Renal pelvis (tissue), 12 donors: ENCODE measurements at places on chromosomes 11 and 22. TPM values are rescaled to one million over a fixed set of nuclear protein-coding genes. Genes with fewer than 3 reads are reported as not detected.
A peak's percentile ranks its signal among the peaks of the same experiment; 100 is the strongest.

GRCh38 chr11:70668204-70669202 lies 270.2 kb downstream of the CTTN start:
- no peak for DNase-seq

GRCh38 chr11:118169300-118170140 lies 6.9 kb downstream of the SCN2B start:
- no peak for DNase-seq

DNA sequence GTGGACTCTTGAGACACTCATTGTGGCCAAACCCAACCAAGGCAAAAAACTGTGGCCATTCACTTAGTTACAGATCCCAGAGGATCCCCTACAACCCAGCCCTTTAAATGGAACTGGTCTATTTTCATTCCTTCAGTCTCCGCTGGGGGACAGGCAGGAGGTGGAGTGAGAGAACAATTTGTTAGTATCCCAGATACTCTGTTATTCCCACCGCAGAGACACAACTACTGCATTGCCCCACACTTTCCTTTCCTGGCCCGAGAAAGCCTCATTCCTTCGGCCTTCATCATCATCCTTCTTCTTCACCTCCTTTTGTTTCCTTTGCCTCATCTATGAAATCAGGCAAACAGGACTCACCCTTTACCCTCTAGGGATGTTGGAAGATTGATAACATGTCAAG lies 191.1 kb downstream of the NTM start:
- no peak for DNase-seq

GRCh38 chr11:19938169-19938856 lies 222.0 kb downstream of the DBX1 start:
- DNase-seq = no peak

GRCh38 chr11:28107191-28107749 lies 686 bp downstream of the KIF18A start:
- no peak for DNase-seq

DNA sequence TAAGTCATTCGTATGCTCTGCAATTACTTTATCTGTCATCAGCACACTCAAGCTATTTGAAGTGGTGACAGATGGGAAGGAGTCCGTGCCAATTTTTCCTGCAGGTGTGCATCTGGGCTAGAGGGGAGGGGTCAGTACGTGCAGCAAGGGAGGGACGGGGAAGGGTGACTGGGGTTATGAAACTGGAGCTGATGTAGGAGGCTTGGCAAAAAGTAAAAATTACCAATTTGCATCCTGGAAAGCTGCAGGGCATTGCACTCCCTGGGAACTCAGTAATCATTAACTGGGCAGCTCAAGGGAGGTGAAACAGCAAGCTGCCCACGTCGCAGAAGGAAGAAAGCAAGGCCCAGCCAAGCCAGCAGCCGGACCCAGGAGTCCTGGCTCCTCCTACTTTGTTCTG lies 87.1 kb upstream of the TMEM45B start:
- peak; percentile 62 for DNase-seq

GRCh38 chr11:21465203-21465602 lies 727.7 kb upstream of the ANO5 start:
- no peak for DNase-seq

DNA sequence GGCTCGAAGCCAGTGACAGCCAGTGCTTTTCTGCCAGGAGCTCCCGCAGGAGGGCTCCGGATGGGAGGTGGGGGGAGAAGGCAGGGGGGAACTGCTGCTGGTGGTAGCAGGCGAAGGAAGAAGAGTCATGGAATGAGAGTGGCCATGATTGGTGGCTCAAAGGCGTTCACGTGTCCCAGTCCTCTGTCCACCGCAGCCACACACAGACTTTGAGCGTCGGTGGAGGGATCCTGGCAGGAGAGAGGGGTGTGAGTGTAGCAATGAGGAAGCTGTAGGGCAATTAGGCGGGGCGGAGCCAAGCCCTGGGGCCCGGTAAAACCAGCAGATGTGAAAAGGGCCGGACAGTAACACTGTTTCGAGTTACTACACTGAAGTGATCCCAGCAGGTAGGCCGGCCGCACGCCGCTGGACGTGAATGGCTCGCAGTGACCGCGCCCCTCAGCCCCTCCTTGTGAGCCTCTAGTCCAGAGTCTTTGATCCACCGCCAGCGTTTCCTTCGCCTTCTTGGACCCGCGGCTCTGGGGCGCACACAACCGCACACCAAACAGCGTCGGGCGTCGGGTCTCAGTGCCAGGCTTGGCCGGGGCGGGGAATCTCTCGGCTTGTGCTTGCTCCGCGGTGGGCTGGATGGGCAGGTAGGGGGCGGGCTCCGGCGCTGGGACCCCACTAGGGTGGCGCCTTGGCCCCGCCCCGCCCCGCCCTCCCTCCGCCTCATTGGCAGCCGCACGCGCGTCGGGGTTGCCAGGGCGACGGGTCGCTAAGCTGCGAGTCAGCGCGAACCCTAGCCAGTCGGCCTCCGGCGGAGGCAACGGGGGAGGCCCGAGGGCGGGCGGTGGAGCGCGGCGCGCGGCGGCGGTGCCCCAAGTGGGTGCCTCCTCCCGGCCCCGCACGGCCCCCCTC lies at the start of gene LRRC10B:
TSS of gene LRRC10B (plus strand) at position 788 of the 900 bp plus-strand sequence. CDS start 250 bp downstream, outside the sequence.
- DNase-seq = peak; percentile 75

GRCh38 chr22:48335442-48336139 lies 1492.1 kb downstream of the BRD1 start:
- DNase-seq = no peak

DNA sequence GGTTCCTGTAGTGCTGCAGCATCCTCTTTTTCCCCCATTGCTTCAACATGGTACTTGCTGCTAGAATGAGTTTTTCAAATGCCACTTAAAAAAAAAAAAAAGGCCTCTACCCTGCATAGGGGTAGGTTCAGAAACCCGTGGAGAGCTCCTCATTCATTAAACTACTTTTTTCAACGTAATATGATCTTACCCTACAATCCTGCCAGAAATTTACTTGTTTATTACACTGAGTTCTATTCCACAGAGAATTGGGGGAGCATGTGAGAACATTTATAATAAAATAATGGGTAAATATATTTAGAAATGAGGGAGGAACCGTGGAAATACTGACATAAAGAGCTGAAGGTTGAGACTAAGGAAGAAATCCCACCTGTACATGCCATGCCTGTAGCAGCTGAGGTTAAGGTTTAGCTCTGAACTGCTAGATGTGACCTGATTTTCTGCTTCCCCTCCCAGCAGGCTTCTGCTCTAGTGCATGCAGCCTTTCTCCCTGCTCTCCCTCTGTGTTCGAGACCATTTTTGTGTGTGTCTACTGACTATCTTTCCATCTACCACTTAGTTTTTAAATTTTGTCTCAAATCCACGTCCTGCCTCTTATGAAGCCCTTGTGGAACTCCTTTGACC lies 225.7 kb downstream of the DDX10 start:
- DNase-seq = no peak

- peak; percentile 27 for DNase-seq
These were observed 2.5 kb downstream of the TCN2 start for GRCh38 chr22:30609260-30610185.

GRCh38 chr11:130391711-130392110 lies 36.7 kb downstream of the ADAMTS8 start:
- no peak for DNase-seq

GRCh38 chr11:25247336-25247735 lies 750.5 kb downstream of the LUZP2 start:
- no peak for DNase-seq

DNA sequence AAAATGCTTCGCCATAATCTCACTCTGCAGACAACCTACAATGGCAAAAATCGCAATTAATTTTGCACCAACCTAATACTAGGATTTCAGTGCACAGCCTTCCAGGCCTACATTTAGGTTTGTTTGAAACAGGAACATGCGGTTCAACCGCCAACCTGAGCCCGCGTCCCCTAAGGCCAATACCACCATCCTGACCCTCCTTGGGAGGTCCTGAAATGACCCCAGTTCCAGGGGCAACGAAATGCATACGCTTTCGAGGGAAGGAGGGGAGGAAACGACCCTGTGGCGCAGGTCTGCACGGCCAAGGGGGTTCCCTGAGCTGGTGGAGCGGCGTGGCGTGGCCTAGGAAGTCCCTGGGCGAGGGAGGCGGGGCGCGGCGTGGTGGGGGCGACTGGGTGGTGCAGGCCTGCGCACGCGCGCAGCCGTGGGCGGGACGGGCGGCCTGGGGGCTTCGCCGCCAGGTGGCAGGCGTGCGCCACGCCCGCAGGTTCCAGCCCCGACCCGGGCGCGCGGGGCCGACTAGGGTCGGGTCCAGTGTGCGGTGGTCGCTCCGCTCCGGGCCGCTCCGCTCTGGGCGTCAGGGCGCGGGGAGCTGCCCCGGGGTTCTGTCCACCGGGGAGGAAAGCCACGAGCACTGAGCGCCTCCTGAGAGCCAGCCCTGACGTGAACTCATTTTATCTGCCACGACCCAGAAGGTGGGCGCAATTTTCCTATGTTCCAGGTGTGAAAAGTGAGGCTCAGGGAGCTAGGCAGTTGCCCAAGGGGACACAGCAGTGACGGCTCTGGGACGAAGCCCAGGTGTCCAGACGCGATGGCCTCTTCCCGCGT lies 94.1 kb downstream of the SWAP70 start:
- DNase-seq = peak; percentile 70

DNA sequence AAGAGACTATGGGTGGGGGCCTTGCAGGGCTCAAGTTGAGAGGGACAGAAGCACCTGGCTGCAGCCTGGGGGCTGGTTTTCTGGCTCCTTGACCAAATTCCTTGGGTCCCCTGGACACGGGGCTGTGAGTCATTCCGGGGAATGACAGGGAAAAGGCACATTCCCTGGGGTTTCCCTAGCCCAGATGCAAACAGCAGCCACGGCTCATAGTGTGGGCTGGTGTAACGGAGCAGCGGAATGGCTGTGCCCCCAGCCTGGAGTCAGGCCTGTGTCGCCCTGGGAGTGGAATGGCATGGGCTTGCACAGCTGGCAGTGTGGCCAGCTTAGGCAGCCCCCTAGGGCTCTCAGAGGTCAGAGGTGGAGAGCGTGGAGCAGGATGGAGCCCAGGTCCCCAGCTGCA lies 77.6 kb upstream of the KCNQ1OT1 start:
- no peak for DNase-seq

DNA sequence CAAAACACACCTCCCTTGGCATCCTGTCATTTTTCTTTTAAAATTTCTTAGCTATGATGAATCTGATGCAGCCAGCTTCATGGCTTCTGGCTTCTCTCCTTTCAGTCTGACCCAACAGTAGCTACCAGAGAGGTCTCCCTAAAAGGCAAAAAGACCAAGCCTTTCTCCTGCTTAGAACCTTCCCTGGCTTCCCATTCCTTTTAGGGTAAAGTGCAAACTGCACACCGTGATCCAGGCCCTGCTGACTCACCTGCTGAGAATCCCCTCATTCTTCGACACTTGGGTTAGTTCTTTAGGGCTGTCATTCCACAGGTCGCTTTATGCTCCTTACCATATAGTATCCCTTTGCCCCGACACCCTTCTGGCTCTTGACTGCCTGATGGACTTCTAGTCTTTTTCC lies 362.4 kb downstream of the MIAT start:
- DNase-seq = no peak

- no peak for DNase-seq
These were observed 7.1 kb upstream of the MYBPC3 start for GRCh38 chr11:47359586-47359985.

GRCh38 chr22:38843657-38844314 lies at the start of gene NPTXR:
TSS of gene NPTXR (minus strand) at chr22:38844028.
- DNase-seq = peak; percentile 54

GRCh38 chr11:15141381-15141780 lies 26.7 kb downstream of the INSC start:
- no peak for DNase-seq

DNA sequence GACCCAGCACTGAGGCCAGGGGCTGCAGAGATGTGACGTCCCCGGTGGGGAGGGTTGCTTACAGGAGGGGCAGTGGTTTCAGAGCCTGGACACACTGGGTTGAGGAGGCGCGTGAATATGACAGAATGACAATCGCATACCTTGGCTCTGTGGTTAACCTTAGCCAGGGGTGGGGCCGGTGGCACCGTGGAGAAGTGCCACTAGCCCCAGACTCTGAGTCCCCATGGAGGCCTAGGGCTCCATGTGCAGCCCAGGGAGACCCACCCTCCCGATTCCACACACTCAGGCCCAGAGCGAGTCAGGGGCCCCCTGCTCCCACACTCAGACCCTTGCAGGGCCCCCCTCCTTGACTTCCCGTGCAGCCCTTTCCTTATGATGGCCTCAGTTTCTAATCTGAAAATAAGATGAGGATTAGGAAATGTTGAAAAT lies 3.6 kb upstream of the ACR start:
- DNase-seq = no peak

DNA sequence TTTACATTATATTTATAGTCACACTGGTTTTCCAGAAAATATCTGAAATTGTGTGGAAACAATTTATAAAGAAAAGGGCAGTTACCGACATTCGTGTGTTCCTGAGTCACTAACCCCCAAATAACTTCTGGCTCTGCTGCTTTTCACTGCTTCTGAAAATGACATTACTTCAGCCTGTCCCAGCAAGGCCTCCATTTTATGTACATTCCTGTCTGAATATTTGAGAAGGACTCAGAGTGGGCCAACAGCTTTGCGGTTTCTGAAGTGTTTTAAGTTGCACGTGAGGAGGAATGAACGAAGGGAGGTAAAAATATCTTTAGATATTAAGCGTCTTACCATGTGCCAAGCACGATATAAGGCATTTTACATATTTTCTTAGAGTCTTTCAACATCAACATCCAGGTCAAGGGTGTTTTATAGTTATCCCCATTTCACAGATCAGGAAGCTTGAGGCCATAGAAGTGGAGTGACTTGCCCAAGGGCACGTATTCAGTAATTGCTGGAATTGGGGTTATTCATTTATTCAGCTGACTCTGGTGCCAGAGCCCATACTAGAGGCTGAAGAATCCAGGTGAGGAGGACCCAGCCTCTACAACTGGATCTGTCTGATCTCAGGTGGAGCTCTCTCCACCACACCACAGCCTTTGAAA lies 30.8 kb upstream of the WNT11 start:
- no peak for DNase-seq

- DNase-seq = no peak
These were observed 3.7 kb downstream of the LYVE1 start for GRCh38 chr11:10564696-10565318.

- no peak for DNase-seq
These were observed 113.7 kb upstream of the BLID start for GRCh38 chr11:122229481-122230384.

ZNF70 gene
- 6.1 TPM for polyA plus RNA-seq

GGTLC2 gene
- polyA plus RNA-seq = not detected

OR8D1 gene
- not detected for polyA plus RNA-seq

ACTN3 gene
- 0.32 TPM for polyA plus RNA-seq

CCDC117 gene
- polyA plus RNA-seq = 42.4 TPM

DRD4 gene
- 4.2 TPM for polyA plus RNA-seq

RIC3 gene
- polyA plus RNA-seq = 17.3 TPM

MPPED2 gene
- polyA plus RNA-seq = 14.3 TPM

OR4C15 gene
- polyA plus RNA-seq = not detected

FXYD6 gene
- 111 TPM for polyA plus RNA-seq

PHOX2A gene
- polyA plus RNA-seq = not detected

APOC3 gene
- 14.7 TPM for polyA plus RNA-seq

FGF3 gene
- polyA plus RNA-seq = not detected

OR4C6 gene
- not detected for polyA plus RNA-seq

SERPINH1 gene
- polyA plus RNA-seq = 317 TPM

MAJIN gene
- 1.0 TPM for polyA plus RNA-seq

CPT1B gene
- 17.1 TPM for polyA plus RNA-seq

NAALAD2 gene
- 14.2 TPM for polyA plus RNA-seq

DEFB131B gene
- polyA plus RNA-seq = 0.87 TPM

YPEL1 gene
- 13.9 TPM for polyA plus RNA-seq

GLYATL1 gene
- polyA plus RNA-seq = 161 TPM

GUCY1A2 gene
- polyA plus RNA-seq = 2.5 TPM

YDJC gene
- polyA plus RNA-seq = 18.9 TPM

CD151 gene
- 207 TPM for polyA plus RNA-seq

OR52D1 gene
- not detected for polyA plus RNA-seq

MS4A6A gene
- 18.0 TPM for polyA plus RNA-seq

CHRM1 gene
- polyA plus RNA-seq = 0.04 TPM

PKNOX2 gene
- 11.3 TPM for polyA plus RNA-seq

TMEM86A gene
- polyA plus RNA-seq = 8.6 TPM

NXPE2 gene
- polyA plus RNA-seq = 0.27 TPM
